ELF-1 (cell line): ENCODE measurements at places on chromosomes 16 and 17.

DNA sequence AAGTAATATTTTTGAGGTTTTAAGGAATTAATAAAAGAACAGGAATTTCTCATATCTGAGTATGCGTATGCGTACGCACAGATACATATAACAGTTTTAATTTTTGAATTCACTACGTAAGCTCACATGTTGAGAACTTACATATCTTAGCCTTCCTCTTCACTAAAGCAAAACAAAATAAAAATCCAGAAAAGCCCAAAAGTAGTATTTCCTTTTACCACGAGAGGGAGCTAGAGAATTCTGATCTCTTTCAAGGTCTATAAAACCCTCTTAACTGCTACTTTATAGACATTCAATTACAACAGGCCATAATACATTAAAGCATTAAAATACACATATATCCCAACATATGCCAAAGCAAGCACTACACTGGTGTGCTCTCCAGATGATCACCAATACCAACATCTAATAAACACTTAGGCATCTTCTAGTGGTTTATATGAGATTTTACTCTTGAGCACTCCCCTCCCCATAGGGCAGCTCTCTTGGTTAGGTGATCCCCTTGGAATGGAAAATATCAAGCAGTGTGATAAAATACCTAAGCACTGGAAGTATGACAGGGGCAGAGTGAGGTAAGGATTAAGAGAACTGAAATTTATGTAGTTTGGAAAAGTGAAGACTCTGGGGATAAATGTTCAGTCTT is 94.0 kb downstream of the SKAP1 start:
- peak; percentile 27 for DNase-seq

- DNase-seq: no peak
These were observed 9.3 kb downstream of the BBS2 start for GRCh38 chr16:56510544-56510943.

- DNase-seq: peak; percentile 6
These were observed 27.0 kb downstream of the PIGL start for GRCh38 chr17:16243801-16244567.

- peak; percentile 12 for DNase-seq
These were observed 93.8 kb downstream of the GRIN2A start for GRCh38 chr16:10088380-10088793.

DNA sequence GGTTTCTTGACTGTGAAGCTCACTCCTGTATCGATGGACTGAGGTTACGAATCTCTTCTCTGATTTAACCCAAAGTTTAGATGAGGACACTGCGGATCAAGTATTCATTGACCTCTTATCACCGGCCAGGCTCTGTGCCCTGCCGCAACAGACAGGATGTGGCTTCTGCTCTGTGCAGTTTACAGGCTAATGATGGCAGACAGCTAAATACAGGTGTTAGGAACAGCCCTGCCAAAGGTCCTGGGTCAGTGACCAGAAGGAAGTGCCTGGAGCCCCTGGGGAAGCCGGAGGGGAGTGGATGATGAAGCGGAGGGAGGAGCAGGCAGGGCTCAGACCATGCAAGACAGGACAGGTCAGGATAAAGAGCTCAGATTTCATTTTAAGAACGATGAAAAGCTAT is 44.4 kb downstream of the HAPSTR1 start:
- no peak for DNase-seq

- no peak for DNase-seq
These were observed 6.6 kb downstream of the HIC1 start for GRCh38 chr17:2061441-2061958.

- no peak for DNase-seq
These were observed 1.0 kb downstream of the EMC8 start for GRCh38 chr16:85798283-85798776.

DNA sequence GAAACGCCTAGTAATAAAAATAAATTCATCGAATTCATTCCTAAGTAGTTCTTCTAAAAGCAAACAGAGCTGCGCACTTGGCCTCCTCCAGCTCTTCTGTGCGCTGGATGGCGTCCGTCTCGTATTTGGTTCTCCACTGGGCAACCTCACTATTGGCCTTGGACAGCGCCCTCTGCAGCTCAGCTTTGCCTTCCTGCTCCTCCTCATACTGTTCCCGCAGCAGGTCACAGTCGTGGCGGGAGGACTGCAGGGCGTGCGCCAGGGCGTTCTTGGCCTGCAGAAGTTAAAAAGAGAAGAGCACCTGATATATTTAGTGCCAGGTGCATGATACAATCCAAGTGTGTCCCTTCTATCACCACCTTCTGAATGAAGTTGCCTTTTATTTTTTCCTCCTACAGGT is 21.8 kb downstream of the MYH3 start:
- DNase-seq: peak; percentile 36
